ENCODE measurements at places on chromosomes 5 and 9.

DNA sequence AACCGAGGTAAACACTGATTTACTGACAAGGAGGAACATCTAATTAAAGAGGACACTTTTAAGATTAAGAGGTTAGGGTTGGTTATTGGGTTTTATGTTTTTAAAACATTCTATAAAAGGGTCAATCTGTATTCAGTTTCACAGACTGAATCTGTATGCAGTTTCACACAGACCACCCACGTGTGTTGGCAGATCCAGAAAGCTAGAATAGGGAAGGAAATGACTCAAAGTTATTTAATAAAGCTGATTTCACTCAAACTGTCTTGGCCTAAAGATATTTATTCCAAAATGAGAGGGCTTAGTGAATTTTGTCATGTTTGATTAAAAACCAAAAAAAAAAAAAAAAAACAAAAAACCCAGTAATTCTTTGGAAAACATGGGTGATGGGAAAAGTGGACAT, 140.2 kb downstream of the SLC24A2 start:
- DNase-seq, result no peak

DNA sequence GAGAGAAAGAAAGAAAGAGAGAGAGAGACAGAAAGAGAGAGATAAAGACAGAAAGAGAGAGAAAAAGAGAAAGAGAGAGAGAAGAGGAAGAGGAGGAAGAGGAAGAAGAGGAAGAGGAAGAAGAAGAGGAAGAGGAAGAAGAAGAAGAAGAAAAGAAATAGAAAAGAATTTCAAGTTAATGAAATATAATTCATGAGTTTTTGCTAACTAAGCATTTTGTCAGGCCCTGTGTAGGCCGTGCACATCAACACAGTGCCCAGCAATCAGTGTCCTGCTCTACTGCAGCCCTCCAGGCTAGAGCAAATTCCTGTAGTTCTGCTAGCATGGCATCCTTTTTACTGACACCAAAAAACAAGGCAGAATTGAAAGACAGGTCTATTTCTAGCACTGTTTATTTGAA, 62.1 kb downstream of the PLPP1 start:
- DNase-seq, result no peak

DNA sequence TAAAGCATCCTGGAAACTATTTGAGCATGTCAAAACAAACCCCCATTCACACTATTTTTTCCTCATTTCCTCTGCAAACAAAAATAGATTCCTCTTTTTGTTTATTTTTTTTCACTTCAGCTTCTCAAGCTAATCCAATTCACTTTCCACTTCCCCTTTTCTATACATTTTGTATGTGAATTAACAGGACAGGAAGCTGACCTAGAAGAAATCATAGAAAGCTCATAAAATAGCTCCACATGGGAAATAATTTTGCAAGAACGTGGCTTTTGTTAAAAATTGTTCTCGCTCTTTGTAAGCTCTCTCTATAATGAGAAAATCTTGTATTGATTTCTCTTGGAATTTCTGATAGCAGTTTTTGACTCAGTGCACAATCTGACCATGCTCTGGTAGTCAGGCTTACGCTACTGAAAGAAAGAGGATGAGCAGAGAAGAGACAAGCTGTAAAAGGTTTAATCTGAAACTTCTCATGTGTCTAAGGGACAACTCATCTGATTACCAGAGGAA, 215.8 kb downstream of the ADAMTS12 start:
- no peak for DNase-seq

GRCh38 chr5:81971111-81971711, 612 bp upstream of the ATG10 start:
- no peak for DNase-seq

- DNase-seq, result peak; percentile 60
These were observed 1.0 kb downstream of the GGTA1 start for GRCh38 chr9:121498487-121499176.

DNA sequence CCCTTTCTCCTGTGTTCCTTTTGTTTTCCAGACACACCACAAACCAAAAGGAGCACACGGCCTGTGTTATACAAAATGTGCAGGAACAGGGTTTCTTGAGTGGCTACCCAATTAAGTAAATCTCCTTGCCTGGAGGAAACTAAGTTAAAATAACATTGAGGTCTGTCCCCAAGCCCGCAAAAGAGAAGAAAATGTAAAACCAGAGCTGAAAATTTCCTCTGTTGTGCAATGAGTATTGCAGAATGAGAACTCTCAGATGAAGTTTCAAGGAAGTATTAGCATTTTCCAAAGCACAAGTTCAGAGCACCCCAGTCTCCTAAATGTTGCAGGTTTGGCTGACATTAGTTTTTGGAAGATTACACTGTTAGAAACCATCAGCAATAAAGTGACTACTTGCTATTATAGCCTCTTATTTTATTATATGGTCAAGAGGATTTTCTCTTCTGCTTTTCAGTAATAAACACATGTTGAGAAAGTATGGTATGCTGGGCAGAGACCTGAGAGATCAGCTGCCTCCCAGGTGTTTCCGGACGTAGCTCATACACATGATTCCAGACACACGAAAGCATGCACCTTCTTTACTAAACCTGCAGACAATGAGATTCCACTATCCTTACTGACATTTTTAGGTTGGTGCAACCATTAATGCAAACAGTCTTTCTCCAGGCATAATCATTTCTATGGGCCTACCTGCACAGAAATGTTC, 161.3 kb downstream of the SNCAIP start:
- DNase-seq, result no peak

DNA sequence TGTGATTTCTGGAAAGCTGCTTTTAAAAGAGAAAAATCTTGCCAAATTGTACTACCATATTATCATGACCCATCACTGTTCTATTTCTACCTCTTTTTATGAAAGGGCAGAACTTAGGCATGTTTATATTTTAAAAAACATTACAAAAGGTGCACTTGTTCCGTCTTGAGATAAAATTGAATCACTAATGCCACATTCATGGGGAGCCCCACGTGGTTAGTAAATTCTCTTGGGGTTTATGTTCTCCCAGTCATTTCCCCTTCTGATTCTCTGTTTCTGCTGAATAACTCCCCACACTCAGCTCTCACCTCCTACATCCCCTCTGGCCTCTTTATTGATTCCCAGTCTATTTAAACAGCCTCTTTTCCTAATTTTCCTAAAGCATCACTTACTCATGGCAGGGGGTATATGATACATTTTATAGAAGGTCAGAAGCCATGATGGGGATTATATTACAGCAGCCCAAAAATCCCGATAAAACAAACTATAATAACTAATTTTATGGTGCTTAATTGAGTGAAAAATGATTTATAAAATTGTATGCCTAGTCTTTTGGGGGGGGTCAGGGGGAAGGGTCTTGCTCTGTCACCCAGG, 19.7 kb upstream of the VLDLR start:
- DNase-seq, result no peak

DNA sequence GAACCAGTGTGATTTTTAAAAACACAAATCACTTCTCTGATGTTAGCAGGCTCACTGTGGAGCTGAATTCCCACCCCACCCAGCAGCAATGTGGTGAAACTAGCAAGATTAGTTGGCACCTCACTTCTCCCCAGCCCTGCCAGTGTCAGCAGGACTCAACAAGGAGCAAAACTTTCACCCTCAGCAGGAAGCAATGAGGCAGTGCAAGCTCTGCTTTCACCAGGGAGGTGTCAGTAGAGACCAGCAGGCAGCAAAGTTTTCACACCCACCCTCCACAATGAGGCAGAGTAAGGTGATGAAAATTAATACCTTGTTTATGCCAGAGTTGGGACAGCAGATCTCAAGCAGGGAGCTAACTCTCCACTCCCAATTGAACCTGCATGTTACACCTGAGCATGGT, 565.0 kb downstream of the CETN3 start:
- no peak for DNase-seq

DNA sequence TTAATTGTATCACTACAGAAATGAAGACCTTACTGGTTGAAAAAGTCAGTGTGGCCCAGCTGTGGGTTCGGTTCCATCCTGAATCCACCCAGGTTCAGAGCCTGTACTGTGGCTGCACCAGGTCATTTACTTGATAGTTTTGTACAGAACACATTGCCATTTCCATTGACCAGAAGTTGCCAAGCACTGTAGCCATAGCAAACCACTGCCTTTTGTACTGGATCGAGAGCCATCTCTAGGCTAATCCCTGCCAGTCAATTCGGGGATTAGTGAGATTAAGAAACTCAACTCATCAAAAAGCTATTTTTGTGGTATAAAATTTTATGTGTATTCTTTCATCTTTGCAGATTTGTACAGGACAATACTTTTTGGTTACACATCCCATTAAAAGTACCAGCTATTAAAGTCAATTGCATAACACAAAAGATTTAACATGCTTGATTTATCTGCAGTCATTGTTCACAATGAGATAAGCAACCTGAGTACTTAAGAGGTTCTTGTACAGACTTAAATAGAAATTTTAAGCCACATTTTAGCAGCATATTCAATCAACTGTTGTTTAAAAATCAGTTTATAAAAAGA, 108.5 kb upstream of the OTULINL start:
- no peak for DNase-seq

DNA sequence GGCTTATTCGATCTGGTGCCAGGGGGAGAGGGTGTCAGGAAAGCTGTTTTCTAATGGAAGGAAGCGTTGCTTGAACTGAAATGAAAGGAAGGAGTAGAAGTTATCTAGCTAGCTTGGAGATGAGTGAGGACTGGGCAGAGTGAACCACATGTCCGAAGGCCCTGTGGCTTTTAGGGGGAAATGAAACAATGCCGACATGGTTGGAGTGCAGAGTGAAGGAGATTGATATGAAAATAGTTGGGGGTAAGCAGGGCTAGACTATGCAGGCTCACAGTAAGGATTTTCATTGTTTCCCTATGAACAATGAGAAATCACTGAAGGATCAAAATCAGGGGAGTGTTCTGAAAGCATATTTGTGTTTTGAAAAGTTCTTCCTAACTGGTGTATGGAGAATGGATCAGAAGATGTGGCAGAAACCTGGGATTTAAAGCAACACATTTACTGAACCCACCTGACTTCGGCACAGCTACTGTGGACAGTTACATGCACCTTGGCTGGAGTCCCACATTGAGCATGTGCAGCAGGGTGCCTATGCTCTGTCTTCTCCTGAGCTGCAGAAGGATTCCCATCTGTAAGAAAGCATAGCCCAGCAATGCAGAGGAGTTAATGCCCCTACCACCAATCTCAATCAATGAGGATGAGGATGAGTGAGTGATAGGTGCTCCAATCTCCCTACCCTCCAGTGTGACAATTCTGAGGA, 144.4 kb upstream of the TBCA start:
- no peak for DNase-seq

DNA sequence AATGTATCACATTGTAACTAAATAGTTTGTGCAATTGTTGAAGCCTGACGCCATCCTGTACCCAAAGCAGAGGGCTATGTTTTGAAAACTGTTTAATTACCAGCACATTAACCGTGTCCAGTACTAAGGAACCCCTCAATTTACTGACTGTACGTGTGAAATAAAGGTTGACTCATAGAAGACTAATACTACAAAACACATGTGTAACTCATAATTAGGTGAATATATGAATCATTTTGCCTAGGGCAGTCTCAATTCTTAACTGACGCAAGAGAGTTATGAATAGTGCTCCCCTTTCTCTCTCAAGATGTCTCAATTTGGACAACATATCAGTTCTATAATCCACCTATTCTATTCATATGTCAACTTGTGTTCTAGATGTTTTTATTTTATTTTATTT, 558.4 kb downstream of the PRDM9 start:
- no peak for DNase-seq

DNA sequence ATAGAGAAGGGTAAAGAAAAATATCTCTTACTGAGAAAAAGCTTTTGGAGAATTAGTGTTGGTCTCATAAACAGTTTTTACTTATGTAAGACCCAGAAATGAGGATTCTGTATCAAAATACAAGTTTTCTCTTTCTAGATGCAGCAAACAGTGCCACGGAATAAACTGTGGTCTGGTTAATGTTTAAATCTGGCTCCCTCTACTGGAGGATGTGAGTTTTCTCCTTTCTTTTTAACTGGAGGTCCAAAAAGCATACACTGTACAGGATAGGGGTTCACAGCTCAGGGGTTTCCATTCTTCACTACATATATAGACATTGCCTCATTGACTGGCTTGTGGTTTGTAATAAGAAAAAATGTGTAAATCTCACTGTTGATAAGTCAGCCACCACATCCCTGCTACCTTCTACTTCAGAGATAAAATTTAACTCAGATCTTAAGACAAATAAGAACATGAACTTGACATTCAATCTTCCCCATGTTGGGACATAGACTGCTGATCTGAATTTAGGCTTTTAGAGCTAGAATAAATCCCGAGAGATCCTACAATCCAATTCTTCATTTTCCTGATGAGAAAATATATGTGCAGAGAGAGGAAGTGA, 98.9 kb downstream of the CFAP95 start:
- DNase-seq, result no peak

- no peak for DNase-seq
These were observed 3.1 kb upstream of the GLIS3 start for GRCh38 chr9:4303006-4303405.

DNA sequence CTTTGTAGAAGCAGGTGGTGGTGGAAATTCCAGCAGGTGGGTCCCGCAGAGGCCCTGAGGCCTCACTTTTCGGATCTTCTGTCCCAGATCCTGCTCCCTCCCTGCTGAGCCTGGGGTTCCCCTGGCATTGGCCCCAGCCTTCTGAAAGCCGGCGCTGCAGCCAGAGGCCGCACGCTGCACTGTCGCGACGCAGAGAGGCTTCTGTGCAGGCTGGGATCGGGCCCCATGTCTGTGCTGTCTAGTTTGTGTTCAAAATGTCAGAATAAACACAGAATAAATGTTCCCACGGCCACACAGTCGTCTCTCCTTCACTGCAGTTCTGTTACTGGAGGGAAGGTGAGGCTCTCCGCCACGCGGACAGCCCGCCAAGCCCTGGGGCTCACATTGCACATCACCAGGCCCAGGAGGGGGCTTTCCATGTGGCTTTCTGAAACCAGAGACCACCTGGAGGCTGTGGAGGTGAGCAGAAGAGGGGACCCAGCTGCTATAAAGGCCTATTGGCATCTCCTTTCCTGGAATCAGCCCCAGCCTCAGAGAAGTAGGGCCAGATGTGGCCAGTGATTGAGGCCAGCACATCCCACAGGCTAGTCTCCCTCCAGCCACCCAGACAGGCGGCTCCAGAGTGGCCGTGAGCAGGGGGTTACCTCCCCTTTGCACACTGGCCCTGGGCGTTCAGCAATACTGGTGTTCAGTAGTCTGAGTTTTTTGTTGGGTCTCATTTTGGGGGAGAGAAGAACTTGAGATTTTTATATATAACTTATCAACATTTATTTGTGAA, 46.5 kb downstream of the USP20 start:
- no peak for DNase-seq

DNA sequence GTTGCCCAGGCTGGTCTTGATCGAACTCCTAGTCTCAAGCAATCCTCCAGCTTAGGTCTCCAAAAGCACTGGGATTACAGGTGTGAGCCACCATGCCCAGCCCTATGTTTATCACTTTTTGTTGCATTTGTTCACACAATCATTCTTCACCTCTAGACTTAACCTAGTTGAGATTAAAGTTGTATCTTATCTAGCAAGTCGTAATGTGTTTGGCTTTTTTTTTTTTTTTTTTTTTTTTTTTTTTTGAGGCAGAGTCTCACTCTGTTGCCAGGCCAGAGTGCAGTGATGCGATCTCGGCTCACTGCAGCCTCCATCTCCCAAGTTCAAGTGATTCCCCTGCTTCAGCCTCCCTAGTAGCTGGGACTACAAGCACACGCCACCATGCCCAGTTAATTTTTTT, 90.2 kb upstream of the C9orf72 start:
- DNase-seq, result no peak

- peak; percentile 55 for DNase-seq
These were observed at the start of gene IGFBPL1 for GRCh38 chr9:38423973-38424843. TSS of gene IGFBPL1 (minus strand) at chr9:38424454. CDS start at chr9:38424424, 30 bp downstream.

Measured in right cardiac atrium (tissue), 5 donors.